ENCODE measurements at places on chromosomes 5 and 9.

DNA sequence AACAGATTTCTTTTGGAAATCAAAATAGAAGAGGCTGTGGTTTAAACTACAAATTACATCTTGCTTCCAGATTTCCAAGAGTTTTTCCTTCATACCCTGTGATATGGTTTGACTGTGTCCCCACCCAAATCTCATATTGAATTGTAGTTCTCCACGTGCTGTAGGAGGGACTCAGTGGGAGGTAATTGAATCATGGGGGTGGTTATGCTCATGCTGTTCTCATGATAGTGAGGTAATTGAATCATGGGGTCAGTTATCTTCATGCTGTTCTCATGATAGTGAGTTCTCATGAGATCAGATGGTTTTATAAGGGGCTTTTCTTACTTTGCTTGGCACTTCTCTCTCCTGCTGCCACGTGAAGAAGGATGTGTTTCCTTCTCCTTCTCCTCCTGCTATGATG is 687.0 kb upstream of the ZNF608 start:
- no peak for DNase-seq

DNA sequence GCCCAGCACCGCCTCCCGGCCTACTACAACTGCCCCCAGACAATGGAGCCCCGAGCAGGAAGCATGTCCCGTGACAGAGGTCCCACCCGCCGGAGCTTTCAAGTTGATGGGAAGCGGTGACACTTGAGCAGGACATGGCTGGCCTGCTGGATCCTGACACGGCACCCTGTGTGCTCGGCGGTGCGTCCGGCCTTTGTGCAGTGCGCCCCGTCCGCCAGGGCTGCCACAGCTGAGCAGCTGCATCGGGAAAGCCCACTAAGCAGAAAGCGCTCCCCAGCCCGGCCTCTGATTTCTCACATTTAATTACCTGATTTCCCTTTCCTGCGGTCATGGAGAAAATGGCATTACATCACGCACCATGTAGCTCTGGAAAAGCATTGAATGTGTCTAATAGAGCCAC is 611.9 kb downstream of the IRX1 start:
- no peak for DNase-seq

DNA sequence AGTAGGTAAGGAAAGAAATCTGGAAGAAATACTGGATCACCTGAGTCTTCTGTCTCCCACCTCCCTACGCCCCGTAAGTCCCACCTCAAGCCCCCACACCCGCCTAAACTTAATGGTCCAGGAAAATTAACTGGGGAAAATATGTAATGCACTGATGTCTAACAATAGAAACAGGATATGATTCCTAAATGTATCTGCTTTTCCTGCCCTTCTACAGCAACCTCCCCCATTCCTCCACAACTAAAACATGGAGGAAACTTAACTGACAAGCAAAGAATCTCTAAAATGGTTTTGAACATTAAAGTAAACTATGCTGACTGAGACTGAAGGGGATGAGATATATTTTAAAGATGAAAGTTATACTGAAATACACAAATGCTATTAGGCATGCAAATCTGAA is 10.4 kb downstream of the RFX3 start:
- no peak for DNase-seq

DNA sequence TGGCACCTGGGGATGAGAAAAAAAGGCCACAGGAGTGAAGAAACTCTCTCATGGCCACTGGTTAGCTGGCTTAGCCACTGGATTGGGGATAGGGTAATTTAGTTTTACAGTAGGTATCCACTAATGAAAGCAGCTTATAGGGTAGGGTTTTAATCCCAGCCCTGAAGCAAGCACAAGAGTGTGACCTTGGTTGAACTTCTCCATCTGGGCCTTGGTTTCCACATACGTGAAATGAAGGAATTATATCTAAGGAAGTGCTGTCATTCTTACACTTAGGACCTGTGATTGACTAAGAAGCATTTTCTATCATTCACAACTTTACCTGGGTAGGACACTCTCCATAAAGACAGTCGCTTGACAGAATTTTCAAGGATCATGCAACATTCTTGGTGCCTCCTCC is 49.6 kb downstream of the FAT2 start:
- DNase-seq: no peak

DNA sequence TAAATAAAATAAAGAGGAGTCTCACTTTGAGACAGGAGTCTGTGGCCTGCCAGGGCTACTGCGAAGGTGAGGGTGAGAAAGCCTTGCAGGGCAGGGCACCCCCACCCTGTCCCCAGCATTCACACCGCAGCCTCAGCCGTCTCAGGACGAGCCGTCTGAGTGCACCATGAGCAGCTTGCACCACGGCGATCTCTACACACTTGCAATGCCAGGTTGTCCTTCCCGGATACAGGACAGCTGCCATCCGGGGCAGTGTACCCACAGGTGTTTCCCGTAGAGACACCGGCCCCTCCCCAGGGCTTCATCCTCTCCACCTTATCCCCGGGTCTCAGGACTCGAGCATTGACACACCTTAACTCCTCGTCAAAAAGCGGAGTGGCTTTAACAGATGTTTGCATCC is 43.3 kb downstream of the IRX2 start:
- DNase-seq: no peak

DNA sequence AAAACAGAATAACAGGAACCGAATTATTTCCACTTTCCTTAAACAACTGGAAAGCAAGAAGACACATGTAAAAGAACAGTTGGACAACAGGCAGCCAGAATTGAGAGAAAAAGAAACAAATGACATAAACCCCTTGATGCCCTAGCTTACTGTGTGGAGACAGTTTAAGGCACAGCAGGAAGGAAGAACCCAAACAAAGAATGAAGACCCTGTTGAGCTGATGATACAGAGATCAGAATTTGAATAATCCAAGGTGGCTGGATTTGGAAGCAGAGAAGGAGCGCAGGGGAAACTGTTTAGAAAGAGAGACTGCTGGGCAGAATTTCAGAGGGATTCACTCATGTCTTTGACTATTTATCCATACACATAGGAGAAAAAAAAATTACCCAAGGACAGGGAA is 316.3 kb upstream of the POU5F2 start:
- DNase-seq: no peak

DNA sequence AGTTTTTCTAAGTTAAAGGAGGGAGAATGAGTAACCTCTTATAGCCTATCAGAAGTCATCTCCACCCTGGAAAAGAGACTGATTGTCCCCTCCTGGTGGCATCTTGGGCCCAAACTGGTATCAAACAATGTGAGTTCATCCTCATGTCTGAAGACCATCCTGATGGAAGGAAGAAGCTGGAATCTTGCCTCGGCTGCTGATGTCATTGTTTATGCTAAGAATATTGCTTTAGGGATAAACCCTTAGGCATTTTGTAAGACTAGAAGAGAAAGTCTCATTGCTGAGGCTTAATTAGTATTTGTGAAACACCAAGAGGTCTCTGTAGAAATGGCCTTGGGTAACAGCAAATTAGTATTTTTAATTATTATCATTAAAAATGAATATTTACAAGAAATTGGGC is 65.7 kb upstream of the KCNN2 start:
- DNase-seq: no peak

- DNase-seq: no peak
Observed at GRCh38 chr5:68331192-68332079, 115.9 kb downstream of the PIK3R1 start.

- no peak for DNase-seq
Observed at GRCh38 chr9:1053986-1054425, 3.8 kb downstream of the DMRT2 start.

DNA sequence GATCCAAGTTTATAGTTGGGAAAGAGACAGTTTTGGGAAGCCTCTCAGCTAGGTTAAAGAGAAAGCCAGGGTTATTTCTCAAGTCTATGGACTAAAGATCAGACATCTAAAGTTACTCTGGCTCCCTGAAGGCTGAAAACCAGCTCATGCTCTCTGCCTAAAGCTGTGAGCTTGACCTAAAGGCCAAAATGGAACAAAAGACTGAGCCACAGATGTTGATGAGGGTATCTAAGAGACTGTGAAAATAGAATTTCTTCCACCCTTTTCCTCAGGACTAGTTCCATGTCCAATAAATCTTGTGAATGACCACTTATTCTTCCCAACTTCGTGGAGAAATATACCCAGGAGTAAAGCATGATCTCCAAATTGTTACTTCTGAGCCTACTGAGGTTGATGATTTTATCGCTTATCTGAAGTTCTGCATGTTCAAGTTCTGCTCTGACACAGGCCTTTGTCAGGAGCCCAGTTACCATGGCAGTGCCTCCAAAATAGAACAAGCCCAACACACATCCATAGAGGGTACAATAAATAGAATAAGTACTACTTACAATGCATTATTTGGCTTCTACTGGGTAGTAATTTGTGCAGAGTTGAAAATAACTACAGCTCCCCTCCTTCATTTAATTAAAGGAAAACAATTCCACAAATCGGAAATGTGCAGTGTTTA is 373.6 kb downstream of the NTRK2 start:
- no peak for DNase-seq

DNA sequence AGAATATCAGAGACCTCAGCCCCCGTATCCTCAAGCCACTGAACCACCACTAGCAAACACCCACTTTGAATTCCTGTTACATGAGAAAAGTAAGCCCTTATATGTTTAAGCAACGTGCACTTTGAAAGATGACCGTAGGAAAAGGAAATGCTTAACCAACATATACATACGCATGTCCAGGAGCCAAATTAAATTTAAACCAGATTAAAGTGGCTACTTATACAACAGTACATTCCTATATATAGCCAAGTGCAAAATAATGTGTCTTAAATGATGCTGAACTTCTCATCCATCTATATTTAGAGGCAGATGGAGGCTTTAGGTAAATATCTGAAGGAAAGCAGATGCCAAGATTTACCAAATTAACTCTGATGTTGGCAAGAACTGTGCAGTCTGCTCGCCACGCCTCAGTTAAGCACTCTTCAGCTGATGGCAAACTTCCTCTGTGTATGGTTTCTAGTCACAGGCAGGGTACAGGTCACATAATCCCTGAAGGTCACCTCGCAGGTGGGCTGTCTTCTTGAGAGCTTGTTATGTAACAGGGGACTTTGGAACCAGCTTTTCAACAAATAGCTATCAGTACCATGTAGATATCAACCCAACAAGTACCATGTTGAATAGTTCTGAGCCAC is 8.6 kb downstream of the GCNT4 start:
- no peak for DNase-seq

GRCh38 chr5:101024299-101024698 is 121.2 kb upstream of the ST8SIA4 start:
- no peak for DNase-seq

- DNase-seq: no peak
Observed at GRCh38 chr5:115816226-115817081, at the start of gene CDO1. Gene CDO1, minus strand, starts transcription at chr5:115816659. Its CDS starts 262 bp downstream, at chr5:115816397.

- no peak for DNase-seq
Observed at GRCh38 chr5:5460311-5460710, 37.8 kb downstream of the ICE1 start.

GRCh38 chr5:109028608-109029299 is 281.1 kb downstream of the FER start:
- DNase-seq: no peak

- no peak for DNase-seq
Observed at GRCh38 chr5:89470658-89471057, 587.7 kb upstream of the MEF2C start.

GRCh38 chr5:35482167-35482755 is 135.4 kb upstream of the SPEF2 start:
- no peak for DNase-seq

DNA sequence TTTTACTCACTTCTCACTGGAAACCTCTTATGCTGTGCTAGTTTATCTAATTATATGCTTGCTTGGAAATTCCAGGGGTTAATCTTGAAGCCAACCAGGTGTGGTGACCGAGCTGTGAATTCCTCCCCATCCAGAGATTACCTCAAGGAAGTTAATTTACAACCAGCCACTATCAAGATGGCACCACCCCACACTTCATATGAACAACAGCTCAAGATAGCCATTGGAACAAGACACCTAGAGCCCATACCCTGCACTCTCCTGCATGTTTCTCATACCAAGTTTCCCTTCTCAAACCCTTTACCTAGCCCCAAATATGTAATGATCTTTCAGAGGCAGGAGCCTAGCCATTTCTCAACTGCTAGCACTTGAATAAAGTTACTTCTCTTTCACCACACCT is 2156.9 kb upstream of the C9orf72 start:
- DNase-seq: no peak

DNA sequence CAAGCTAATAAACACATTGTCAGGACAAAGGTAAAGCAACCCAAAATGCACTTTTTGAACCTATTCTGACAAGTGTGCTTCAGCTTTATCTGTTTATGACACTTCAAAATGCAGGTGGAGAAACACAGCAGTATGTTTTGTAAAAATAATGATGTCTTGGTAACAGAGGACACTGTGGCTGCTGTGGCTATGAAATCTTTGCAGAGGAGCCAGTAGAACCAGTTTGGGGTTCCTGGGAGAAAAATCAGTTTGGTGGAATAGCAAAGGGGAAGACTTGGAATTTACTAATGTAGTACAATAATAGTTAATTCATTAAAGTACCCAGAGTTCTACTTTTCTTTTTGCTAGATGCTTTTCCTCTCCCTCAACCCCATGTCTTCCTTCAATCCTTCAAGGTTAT is 40.6 kb downstream of the SIL1 start:
- DNase-seq: no peak

DNA sequence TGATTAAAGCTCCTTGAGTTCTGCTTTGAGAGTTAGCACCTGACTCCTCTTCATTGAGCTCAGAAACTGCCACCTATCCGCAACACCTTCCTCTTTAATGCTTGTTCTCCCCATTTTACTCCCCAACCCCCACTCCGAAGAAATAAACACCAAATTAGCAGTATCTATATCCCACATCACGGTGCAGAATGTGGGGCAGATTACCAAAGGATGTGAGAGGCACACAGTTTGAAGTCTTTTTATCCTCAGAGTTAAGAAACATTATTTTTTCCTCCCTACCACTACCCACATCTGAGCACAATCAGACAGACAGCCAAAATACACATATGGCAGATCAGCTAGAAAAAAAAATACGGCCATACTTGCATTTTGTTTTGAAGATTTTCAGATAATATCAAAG is 26.1 kb upstream of the IL7R start:
- no peak for DNase-seq

DNA sequence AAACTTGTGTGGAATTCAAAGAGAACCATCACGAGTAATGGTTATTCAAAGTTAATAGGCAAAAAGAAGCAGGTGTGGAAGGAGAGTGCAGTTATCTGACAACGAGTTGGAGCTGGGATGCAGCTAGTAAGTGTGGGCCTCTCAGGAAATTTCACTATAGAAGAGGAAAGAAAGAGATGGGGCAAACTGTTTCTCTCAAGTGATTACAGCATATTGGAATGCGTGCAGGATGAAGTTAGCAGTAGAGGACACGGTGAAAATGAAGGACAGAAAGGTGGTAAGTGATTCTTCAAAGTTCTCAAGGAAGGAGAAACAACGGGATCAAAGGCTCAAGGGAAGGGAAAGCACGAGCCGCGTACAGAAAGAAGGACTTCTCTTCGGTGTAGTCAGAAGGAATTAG is 84.0 kb downstream of the ADAMTS12 start:
- DNase-seq: no peak

GRCh38 chr9:114172981-114173833 is 17.9 kb downstream of the COL27A1 start:
- no peak for DNase-seq

- DNase-seq: no peak
Observed at GRCh38 chr5:127609011-127609410, 39.9 kb upstream of the CTXN3 start.

Measured in Calu3 (cell line).